ENCODE measurements at places on chromosomes 16 and 17.

- DNase-seq: peak; percentile 53
Observed at GRCh38 chr16:56950881-56951771, 10.6 kb upstream of the CETP start.

DNA sequence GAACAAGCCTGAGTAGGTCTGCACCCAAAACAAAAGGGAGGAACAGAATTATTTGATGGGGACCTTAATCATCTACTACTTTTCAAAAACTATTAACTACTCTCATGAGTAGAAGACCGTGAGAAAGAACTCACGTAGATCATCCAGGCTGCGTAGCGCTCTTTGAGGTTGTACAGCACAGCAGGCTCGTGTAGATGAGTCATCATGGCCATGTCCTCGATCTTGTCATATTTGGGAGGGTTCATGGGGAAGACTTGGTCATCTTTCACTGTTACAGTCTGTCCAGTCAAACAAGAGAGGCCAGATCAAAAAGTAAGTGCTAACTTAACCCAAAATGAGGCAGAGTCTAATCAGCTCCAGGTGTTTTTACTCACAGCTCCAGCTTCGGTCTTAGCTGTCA is 2.3 kb downstream of the MYH1 start:
- DNase-seq: no peak

GRCh38 chr16:13781575-13782338 is 138.2 kb upstream of the ERCC4 start:
- no peak for DNase-seq

DNA sequence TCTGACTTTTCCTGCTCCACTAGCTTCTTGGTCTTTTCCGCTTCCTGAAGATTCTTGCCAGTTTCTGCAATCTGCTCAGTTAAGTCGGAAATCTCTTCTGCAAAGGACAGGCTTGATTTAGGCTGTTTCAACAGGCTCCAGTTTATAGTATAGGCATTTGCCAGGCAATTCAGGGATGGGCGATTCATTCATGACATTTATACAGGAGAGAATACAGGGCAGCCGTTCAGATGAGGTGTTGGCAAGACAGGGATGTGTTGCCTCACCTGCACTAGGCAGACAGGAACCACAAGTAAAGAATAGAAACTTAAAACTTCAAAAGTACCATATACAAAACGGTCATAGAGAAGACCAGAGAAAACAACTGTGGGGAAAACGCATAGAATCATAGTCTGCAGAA is 61.7 kb downstream of the MYH13 start:
- DNase-seq: no peak

GRCh38 chr17:75468779-75469373 is 12.4 kb downstream of the TMEM94 start:
- no peak for DNase-seq

DNA sequence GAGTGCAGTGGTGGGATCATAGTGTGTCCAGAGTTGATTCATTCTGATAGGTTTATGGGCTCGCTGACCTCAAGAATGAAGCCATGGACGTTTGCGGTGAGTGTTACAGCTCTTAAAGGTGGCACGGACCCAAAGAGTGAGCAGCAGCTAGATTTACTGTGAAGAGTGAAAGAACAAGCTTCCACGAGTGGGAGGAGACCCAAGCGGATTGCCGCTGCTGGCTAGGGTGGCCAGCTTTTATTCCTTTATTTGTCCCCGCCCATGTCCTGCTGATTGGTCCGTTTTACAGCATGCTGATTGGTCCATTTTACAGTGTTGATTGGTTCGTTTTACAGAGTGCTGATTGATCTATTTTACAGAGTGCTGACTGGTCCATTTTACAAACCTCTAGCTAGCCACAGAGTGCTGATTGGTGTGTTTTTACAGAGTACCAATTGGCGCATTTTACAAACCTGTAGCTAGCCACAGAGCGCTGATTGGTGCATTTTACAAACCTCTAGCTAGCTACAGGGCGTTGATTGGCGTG is 17.5 kb downstream of the CACNG4 start:
- DNase-seq: no peak

GRCh38 chr17:67689534-67690177 is 28.1 kb upstream of the NOL11 start:
- no peak for DNase-seq

- DNase-seq: no peak
Observed at GRCh38 chr16:6317934-6318333, 1014.7 kb upstream of the RBFOX1 start.

GRCh38 chr17:37233036-37233435 is 142.7 kb upstream of the C17orf78 start:
- no peak for DNase-seq

DNA sequence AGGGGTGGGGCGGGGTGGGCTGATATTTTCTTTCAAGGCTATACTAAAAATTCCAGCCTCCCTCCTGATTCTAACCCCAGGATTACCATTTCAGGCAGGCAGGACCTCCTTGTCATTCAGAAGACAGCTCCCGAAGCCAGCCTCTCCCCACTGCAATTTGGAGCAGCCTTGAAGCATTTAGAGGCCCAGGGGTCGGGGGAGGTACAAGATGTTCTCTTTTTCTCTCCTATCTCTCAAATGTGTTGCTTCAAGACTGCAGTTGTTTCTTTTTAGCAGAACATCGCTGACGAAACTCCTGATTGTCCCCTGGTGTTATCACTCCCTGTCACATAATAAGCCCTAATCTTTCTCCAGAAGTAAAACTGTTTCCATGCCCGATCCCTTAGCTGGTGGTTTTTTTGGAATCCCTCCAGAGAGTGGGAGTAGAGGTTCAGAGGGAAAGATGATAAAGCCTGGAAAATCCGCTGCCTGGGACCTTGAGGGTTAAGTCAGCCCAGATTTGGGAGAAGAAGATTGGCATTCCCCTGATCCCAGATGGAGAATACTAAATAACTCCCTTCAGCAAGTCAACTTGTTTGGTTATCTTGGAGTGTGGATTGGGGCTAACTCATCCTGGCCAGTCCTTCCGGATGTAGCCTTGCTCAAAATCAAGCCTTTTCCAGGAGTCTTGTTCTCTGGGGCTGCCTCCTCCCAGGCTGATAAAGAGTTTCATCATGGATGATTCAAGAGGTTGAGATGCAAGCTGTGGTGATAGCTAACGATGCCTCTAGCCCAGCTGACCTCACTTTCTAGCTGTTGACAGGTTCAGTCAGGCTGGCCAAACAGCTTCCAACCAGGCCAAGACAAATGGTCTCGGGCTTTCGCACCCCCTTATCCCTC is 71.3 kb downstream of the SOX9 start:
- DNase-seq: peak; percentile 66

Data from left ventricle myocardium superior (tissue), 1 donor.